Stimulated activated CD8-positive, alpha-beta memory T cell treated with anti-CD3 and anti-CD28 coated beads, Interleukin-2, amount 100 ng/mL, for 1 hour (primary cell): ENCODE measurements at places on chromosomes 1 and 21.

DNA sequence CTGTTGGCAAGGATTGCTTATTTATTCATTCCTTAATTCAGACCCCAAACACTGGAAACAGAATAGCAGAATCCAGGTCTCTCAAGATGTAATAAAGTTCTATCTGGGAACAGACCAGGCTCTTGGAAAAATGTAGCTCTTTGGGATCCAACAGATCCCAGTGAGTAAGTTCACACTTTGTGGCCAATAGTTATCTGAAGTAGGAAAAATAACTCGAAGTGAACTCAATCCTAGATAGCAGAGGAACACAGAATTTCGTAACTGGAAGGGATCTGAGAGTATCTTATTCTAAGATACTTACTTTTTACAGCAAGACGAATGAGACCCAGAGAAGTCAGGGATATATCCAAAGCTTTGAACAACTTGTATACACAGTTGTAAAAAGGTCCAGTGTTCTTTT lies 150.7 kb upstream of the CD34 start:
- no peak for DNase-seq

- no peak for DNase-seq
Measured at GRCh38 chr1:89425056-89425455, 61.2 kb downstream of the GBP6 start.

- DNase-seq = peak; percentile 74
Measured at GRCh38 chr1:173868266-173869020, at the start of gene ZBTB37. Gene ZBTB37 (plus strand): TSS chr1:173868380. CDS start chr1:173870226, 1,846 bp downstream.

DNA sequence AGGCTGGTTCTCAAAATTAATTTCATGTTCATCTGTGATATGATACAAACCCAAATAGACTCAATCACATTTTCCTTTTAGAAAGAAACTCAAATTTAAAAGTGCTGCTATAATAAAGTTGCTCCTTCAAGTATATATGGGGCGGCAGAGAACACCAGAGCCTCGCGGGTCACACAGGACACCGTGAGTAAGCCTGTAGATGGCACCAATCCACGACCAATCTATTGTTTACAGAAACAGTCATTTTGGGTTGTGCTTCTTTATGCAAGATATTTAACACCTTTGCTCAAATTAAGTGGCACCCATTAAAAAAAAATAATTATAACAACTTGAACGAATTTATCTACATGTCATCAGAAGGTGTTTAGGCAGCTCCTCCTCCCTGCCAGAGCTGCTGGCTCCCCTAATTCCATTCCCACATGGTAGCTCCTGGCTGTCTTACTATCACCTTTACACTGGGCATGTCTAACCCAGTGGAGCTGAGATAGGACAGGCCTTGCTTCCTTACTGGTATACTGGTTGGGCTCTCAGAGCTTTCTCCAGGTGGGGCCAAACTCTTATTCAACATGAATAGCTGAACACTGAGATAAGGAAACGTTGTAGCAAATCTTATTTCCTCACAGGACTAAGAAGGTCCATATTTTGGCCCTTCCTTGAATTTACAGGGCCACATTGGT lies 287.0 kb downstream of the SDCCAG8 start:
- DNase-seq = no peak

- DNase-seq = no peak
Measured at GRCh38 chr21:28148400-28149064, 844.1 kb downstream of the LTN1 start.
